ENCODE measurements at places on chromosomes 1 and 21.

- DNase-seq, result no peak
Observed at GRCh38 chr1:172390301-172390682, 30.2 kb upstream of the C1orf105 start.

DNA sequence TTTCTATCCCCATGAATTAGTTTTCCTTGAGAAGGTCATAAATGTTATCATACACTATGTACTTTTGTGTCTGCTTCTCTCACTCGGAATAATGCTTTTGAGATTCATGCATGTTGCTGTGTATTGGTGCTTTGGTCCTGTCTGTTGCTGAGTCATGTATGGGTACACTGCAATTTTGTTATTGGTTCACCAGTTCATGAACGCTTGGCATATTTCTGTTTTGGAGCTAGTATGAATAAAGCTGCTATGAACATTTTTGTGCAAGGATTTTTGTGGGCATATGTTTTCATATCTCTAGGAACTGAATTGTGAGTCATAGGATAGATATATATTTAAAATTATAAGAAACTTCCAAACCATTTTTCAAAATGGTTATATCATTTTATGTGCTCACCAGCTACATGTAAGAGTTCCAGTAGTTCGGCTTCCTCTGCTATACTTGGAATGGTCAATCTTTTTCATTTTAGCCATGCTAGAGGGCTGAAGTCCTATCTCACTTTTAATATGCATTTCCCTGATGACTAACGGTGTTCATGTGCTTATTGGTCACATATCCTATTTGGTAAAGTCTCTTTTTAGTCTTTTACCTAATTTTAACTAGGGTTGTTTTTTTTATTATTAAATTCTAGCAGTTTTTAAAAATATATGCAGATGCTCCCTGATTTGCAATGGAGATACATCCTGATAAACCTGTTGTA is 38.2 kb downstream of the ETS2 start:
- DNase-seq, result no peak

DNA sequence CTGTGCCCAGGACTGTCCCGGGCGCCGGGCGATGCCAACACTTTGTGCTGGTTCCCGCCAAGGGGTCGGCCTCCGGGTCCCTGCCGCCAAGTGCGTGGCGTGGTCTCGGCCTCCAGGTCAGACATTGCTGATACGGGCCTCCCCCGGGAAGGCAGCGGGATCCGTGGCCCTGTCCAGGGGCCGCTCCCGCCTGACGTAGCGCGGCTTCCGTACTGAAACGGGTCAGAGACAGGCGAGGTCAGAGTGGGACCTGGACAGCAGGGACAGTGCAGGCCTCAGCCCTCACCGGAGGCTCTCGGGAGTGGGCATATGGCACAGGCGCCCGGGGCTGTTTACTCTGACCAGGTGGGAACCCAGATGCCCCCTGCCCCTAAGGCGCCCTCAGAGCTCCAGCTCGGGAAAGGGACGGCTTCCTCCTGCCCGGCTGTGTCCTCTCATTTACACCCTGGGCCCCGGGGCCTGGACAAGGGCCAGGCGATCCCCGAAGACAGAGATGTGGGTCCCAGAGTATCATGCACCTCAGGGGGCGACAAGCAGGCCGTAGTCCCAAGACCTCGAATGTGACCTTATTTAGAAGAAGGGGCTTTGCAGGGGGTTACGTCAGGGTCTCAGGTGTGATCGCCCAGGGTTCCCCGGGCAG is 8.8 kb upstream of the RNF223 start:
- DNase-seq, result no peak

DNA sequence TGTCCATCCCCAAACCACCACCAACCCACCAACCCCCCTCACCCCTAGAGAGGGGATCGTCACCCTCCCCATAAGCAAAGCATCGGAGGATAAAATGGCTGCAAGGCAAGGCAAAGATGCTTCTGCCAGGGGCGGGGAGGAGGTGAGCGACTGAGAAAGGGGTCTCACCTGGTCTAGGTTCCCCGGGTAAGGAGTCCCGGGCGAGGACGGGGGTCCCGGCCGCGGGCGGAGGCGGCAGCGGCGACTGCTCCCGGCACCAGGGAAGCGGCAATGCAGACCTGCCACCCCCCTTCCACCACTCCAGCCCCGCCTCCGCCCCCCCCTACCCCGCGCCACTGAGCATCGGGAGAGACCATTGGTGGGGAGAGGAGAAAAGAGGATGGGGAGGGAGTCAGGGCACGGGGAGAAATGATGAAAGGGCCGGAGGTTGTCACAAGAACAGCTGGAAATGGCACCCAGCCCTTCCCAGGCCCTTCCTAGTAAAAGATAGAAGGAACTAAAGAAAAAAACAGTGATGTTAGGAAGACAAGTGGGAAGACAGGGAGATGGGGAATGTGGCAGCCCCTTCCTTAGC is at the start of gene SV2A:
Gene SV2A, minus strand, starts transcription at position 274 of the 574 bp plus-strand sequence. CDS start 4,004 bp downstream, outside the sequence.
- peak; percentile 52 for DNase-seq

Measured in cerebellar nuclear complex (tissue), 1 donor.